ENCODE measurements at places on chromosomes 7 and 10.

DNA sequence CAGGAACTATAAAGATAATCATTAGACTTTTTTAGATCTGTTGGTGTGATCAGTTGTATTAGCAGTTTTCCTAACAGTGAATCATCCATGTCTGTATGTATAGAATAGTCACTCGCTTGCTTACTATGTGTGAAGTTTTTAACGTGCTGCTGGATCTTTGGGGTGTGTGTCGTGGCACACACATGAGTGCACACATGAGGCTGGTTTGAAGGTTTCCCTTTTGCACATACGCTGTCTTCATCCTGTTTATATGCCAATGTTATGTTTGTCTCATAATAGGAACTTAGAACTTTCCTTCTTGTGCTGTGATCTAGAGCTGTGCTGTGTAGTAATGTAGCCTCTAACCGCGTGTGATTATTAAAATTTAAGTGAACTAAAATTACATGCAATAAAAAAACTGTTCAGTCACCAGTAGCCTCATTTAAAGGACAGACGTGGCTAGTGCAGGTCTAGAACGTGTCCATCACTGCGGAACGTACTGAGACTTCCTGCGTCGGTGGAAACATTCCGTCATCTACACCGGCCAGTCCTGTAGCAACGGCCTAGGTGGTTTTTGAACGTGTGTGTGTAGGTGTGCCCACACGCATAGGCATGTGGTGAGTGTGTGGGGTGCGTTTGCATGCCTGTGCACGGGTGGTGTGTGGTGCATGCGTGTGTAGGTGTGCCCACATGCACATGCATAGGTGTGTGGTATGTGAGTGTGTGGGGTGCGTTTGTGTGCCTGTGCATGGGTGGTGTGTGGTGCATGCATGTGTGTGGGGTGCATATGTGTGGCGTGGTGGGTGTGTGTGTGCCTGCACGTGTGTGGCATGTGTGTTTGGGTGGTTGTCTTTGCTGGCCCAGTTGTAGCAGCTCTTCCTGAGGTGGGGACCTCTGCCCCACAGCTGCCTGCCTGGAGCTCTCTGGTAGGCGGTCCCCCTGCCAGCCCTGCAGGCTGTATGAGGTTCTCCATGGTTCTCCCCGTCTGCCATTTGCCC, 56.6 kb downstream of the INPP5A start:
- DNase-seq: no peak

- no peak for DNase-seq
Observed at GRCh38 chr10:48804740-48805182, 120.1 kb downstream of the WDFY4 start.

GRCh38 chr7:150502519-150502918, 12.2 kb upstream of the GIMAP7 start:
- DNase-seq: no peak

DNA sequence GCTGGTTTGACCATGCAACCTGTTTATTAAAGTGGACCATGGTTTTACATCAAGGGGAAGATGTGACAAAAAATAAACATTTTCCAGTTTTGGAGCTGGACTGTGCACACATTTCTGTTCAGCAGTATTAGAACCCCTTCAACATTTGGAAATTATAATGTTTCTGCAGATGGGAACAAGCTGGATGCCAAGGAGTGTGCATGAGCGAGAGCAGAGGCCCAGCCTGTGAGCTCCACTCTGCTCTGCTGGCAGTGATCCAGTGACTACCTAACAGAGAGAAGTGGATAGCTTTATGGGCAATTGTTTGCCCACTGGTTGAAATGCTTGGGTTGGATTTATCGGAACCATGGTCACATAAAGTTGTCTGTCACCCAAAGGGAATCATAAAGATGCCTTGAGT, 456.7 kb downstream of the NRG3 start:
- no peak for DNase-seq

- no peak for DNase-seq
Observed at GRCh38 chr7:38154278-38154677, 23.8 kb upstream of the STARD3NL start.

DNA sequence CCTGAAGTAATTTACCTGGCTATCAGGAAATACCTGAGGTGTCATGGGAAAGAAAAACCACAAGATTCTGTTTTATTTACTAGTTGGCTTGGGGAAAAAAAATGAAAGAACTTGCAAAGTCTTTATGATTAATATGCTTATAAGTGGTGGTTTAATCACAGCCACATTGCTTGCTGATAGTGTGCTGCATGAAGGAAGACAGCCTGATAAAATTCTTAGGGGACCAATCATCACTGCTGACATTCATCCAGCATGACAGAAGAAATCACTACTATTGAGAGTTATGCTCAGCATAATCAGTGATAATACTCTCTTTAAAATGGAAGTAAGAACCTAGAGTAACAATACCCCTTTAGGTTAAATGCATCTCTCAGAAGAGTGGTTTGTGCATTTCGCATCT, 150.2 kb upstream of the LRRN3 start:
- no peak for DNase-seq

- no peak for DNase-seq
Observed at GRCh38 chr7:50619684-50620083, 54.5 kb upstream of the DDC start.

DNA sequence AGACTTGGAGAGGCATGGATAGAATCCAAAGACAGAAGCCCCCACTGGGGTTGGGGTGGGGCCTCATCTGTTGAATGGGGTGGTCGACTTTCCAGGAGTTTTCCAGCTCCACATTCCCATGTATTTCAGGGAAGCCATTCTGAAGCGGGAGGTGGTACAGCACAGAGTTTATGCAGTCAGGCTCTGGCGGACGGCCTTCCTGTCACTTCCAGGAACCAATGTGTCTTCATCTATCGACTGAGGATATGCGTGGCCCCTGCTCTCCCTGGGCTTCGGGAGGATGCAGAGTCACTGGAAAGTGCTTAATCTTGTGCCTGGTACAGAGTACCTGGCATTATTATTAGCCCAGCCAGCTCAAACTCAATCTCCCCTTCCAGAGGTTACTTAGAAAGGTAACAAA, 26.3 kb downstream of the DOCK1 start:
- DNase-seq: no peak

GRCh38 chr10:113457408-113457807, 95.4 kb upstream of the HABP2 start:
- DNase-seq: no peak

- no peak for DNase-seq
Observed at GRCh38 chr7:2539031-2539911, 16.1 kb downstream of the BRAT1 start.

DNA sequence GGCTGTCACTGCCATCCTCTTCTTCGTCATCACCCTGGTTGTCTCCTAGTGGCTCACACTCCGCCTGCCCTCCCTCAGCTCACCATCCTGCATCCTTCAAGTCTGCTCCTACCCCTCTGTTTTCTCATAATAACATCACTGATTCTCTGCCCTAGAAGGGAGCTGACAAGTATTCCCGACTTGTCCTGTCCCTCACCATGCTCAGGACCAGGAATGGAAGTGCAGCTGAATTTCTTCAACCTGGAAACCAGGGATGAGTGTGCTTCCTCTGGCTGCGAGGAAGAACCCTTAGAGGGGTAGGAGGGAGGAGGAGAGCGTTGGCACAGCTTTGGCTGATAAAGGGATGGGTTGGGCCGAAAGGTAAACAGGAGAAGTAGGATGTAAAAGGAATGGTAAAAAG, 174.8 kb upstream of the GPR26 start:
- DNase-seq: no peak

DNA sequence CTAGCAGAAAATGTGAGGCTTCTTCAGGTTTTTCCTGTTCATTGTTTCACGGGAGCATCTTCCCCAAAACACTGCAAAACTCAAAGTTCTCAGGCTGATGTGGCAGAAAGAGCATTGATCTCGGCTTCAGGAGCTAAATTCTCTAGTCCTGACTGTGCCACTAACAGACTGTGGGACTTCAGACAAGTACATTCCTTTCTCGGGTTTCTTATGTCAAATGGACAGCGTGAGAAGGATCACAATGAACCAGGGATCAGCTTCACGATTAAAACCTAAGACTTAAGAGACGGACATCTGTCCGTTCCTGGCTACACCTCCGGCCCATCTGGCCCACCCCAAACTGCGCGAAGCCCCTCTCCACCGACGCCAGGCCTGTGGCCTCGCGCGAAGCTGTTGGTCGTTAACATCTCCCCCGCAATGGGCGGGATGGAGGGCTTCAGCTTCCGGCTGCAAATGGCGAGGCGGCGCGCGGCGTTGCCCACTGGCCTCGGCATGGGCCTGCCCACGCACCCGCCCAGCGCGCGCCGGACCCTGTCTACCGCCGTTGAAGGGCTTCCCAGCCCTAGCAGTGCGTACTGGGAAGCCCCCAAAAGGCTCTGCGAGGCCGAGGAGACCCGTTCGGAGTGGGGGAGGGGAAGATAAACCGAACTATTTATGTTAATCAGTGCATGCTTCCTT, 549 bp upstream of the DDX50 start:
- DNase-seq: no peak

- no peak for DNase-seq
Observed at GRCh38 chr7:31133497-31133896, 81.4 kb downstream of the ADCYAP1R1 start.

DNA sequence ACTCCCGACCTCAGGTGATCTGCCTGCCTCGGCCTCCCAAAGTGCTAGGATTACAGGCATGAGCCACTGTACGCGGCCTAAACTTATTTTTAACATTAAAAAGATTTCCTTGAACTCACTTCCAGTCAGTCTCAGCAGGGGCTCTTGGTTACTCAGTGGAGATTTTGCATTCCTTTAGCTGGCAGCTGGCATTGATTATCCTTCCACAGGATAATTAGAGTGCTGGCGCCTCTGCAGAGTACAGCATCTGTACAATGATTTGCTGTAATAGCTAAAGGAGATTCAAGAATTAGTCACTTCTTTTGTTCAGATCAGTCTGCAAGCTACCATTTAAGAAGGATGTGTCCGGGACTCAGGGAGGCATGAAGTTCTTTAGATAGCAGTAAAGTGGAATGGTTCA, 125.0 kb upstream of the NPY start:
- DNase-seq: no peak

All from NCI-H1436 treated with DMSO at 0.1 percent for 48 hours (cell line).